ENCODE measurements at places on chromosomes 1 and 21.

DNA sequence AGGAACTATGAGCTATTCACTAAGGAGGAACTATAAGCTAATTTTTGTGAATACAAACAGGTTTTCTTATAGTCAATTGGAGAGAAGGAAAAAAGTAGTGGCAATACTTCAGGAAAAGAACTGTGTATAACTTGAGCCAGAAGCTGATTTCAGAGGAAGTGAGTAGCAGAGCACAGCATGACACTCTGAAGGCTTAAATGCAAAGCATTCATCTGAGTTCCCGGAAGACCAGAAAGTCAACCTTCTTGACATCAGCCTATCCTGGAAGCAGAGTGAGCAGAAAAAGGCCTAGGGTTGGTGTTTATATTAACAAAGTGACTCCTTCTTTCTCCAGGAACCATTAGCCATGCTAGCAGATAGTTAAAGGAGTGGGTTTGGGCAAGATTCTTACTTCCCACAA is 545.2 kb downstream of the MRPL39 start:
- DNase-seq, result no peak

DNA sequence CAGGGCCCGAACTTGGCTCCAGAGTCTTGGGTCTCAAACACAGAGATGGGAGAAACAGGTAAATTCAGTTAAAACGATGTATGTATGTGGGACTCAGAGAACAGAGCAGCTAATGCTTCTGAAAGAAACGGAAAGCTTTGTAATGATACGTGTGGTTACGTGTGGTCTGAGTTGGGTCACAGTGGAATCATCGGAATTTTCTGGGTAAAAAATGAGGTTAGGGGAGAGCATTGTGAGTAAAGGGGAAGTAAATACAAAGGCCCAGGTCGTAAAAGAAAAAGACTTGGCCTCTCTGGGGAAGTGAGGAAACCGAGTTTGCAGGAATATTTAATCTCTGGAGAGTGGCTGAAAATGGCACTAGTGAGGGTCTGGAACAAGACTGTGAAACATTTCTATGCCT is 8.3 kb downstream of the NHLH2 start:
- no peak for DNase-seq

- peak; percentile 41 for DNase-seq
Measured at GRCh38 chr21:33403128-33403785, at the start of gene IFNGR2. Gene IFNGR2 (plus strand): TSS chr21:33403413. CDS start chr21:33403544, 131 bp downstream.

DNA sequence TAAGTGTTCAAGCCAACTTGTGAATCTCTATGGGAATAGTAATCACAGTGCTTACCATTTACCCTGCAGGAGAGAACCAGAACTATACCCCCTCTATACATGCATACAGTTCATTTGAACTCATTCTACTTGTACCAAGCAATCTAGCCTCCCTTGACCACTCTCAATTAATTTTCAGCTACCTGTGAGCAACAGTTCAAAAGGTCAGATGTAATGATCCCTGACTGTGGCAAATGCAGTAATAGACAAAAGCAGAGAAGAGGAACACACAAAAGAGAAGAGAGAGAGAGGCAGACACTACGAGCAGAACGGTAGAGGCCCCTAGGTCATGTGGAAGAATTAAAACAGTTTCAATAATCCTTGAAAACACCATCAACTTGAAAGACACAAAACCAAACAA is 52.8 kb downstream of the FMO4 start:
- no peak for DNase-seq

GRCh38 chr1:36988321-36988720 is 46.0 kb downstream of the GRIK3 start:
- DNase-seq, result no peak

DNA sequence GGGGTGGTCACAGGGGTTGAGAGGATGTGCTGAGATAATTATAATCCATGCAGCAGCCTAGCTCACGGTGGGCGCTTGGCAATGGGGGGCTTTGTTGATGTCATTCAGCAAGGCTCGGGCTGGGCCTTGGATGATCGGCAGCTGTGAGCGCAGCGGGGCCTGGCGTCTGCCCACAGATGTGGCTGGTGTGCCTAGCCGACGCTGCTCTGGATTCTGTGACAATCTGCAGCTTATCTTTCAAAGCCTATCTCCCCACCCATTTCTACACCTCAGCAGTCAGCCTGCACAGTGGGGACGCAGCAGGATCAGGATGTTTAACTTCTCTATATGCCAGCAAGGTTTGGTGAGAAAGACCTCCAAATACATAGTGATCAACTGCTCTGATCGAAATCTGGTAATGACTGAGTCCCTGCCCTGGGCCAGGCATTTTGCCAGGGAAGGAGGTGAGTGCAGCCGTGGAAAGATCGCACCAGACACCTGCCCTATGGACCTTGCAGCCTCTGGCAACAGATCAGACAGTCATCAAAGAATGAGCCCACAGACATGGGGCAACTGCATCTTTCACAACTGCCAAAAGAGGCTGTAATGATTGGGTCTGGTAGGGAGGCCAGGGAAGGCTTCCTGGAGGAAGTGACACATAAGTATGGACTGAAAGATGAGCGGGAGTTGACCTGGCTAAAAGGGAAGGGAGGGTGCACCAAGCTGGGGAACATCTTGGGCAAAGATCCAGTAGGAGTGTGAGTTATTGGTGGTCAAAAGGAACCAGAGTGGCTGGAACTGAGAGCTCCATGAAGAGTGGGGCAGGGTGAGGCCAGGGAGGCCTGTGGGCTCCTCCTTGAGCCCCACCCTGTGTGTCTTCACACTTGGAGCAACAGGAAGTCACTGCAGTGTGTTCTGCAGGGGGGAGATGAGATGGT is 35.3 kb downstream of the EPHB2 start:
- DNase-seq, result peak; percentile 92

DNA sequence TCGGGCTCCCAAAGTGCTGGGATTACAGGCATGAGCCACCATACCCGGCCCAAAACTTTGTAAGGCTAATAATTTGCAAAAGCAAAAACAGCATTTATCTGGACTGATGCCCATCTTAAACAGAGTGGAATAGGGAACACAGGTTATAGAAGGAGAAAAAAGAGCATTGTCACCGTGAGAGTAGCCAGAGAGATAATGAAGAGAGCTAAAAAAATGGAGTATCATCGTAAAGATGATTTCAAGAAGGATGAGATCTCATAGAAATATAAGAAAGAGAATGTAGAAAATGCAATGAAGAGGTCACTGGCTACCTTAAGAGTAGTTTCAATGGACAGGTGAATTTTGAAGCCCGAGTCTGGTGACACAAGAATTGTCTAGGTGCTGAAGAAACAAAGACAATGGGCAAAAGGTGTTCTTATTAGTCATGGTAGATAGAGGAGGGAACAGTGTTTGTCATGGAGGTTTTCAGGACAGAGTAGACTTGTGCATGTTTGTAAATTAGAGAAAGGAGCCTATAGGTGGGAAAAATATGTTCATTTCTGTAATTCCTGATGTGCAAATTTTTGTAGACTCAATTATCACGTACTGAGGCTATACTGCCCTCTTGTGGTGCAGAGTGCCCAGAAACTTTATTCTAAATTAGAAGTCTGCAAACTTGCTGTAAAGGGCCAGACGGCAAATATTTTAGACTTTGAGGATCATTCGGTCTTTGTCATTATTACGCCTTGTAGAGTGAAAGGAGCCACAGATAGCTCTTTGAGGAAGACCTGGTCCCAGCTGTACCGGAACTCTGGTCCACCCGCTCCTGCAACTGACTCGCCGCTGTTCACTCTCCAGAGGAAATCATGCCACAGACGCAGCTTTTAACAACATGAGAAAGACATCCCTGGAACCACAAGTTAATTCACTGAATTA is 8.1 kb upstream of the TMEM183A start:
- DNase-seq, result peak; percentile 59

GRCh38 chr1:75338616-75339483 is 204.7 kb downstream of the LHX8 start:
- no peak for DNase-seq

- DNase-seq, result peak; percentile 97
Measured at GRCh38 chr21:44873356-44874239, at the start of gene PTTG1IP. Gene PTTG1IP (minus strand): TSS chr21:44873690. CDS start chr21:44873616, 74 bp downstream.
